Esophagus muscularis mucosa (tissue), 4 donors: ENCODE measurements at places on chromosomes 4 and X. TPM values are rescaled to one million over a fixed set of nuclear protein-coding genes. Genes with fewer than 3 reads are reported as not detected.

The TMEM150C gene
- 4.7 TPM for total RNA-seq

DNA sequence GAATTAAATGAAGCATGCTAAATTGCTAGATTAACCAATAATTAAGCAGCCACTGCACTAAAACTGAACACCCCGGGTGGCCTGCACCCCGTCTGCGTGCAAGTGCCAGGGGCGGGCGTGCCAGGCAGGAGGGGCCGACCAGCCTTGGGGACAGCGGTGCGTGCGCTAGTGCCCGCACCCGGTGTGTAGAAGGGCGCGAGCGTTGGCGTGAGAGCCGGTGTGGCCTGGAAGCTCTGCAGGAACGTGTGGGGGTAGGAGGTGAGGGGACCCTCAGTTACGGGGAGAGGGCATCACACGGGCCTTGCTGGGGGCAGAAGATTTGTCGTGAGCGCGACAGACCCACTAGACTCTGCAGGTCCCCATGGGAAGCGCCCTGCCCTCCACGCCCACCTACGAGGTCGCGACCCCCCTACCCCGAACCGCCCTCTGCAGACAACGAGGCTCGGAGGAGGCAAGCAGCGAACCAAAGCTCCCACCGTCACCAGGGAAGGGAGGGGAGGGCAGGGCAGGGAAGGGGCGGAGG lies 105.8 kb downstream of the FAM53A start:
- H3K27me3 ChIP-seq: no peaks in the 10 kb centered on the region
- no peaks in the 10 kb centered on the region for H3K36me3 ChIP-seq
- peak overlapping the region; percentile 61 for H3K4me3 ChIP-seq
- peaks cover 28% of the 10 kb centered on the region for H3K4me1 ChIP-seq
- H3K27ac ChIP-seq: no peak overlapping the region
- no peak for DNase-seq

The FAM114A1 gene
- 88.6 TPM for total RNA-seq

DNA sequence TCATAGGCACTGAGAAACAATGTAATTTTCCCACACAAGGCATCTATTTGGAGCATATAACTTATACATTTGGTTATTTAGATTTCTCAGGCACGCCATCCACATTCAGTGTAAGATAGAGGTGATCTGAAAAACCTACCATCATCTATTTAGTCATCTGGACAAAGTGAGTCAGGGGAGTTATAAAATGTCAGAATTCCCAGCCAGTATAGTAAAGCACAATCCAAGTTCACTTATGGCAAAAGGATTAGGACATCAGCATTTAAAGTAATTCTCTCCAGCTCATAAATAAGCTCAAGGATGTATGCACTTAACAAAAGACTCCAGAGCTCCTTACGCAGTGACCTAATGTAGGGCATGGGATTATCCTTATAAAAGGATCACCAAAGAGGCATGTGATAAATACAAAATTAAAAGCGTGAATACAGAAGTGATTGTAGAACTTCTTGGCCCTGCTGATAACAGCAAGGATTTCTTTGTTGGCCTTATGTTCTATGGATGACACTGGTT lies 65.3 kb upstream of the DCLK2 start:
- H3K4me1 ChIP-seq: peaks cover 26% of the 10 kb centered on the region
- no peak overlapping the region for H3K27ac ChIP-seq
- no peaks in the 10 kb centered on the region for H3K36me3 ChIP-seq
- no peak for DNase-seq

DNA sequence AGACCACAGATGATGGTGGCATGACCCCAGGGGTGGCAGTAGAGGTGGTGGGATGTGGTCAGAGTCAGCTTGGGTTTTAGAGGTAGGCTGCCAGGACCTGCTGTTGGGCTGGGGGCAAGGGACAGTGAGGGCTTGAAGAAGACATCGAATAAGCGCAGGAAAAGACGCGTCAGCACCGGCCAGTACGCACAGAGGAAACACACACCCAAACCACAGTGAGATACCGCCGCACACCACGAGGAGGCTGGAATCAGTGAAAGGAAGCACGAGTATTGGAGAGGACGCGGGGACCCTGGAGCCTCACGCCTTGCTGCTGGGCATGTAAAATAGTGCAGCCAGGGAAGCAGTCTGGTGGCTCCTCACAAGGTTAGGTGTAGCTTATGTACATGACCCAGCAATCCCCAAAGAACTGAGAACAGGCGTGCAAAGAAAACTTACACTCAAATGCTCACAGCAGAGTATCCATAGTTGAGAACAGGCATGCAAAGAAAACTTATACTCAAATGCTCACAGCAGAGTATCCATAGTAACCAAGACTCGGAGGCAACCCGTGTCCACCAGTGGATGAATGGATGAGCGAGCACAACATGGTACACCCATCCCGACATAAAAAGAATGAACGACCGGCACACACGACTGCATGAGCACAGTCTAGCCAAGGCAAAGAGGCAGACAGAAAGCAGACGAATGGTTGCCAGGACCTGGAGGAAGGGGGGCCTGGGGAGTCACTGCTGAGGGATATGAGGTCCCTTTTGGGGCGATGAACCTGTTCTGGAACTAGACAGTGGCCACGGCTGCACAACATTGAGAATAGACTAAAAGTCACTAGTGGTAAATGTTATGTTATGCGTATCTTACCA lies 13.3 kb downstream of the PDZD4 start:
- H3K36me3 ChIP-seq: no peaks in the 10 kb centered on the region
- no peak overlapping the region for H3K27ac ChIP-seq
- H3K4me3 ChIP-seq: no peak overlapping the region

DNA sequence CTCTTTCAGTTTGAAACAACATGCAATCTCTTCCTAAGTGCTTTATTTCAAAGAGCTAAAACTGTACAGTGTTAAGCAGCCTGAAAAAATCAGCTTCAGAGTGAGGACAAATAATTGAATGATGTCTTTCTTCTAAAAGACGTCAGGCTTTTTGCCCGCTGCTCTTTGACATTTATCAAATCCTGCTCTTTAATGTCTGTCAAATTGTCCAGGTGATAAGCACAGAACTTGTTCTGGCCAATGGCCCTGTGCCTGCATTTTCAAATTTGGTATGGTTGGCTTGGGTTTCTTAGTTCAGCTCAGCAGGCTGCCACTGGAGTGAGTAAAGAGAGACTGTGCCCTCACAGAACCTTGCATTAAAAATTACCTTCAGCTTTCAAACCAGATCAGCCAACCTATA lies 712.9 kb upstream of the LCORL start:
- H3K27me3 ChIP-seq: no peaks in the 10 kb centered on the region
- no peak overlapping the region for H3K27ac ChIP-seq
- DNase-seq: no peak
- peaks cover 5% of the 10 kb centered on the region for H3K4me1 ChIP-seq
- H3K36me3 ChIP-seq: no peaks in the 10 kb centered on the region

GRCh38 chr4:36081185-36081584 lies 163.1 kb downstream of the ARAP2 start:
- H3K27me3 ChIP-seq: no peaks in the 10 kb centered on the region
- H3K4me3 ChIP-seq: no peak overlapping the region
- H3K4me1 ChIP-seq: no peaks in the 10 kb centered on the region
- H3K36me3 ChIP-seq: peaks cover 7% of the 10 kb centered on the region
- H3K27ac ChIP-seq: no peak overlapping the region

- H3K4me3 ChIP-seq: no peak overlapping the region
- H3K4me1 ChIP-seq: no peaks in the 10 kb centered on the region
- H3K36me3 ChIP-seq: no peaks in the 10 kb centered on the region
- H3K27me3 ChIP-seq: no peaks in the 10 kb centered on the region
- DNase-seq: no peak
These were observed 755.1 kb upstream of the IGFBP7 start for GRCh38 chr4:57865264-57865663.

The TRPC5OS gene
- not detected for total RNA-seq

The TNIP3 gene
- not detected for total RNA-seq

- no peak overlapping the region for H3K4me3 ChIP-seq
- no peak overlapping the region for H3K27ac ChIP-seq
- peaks cover 66% of the 10 kb centered on the region for H3K36me3 ChIP-seq
- DNase-seq: peak; percentile 17
These were observed 68.5 kb downstream of the PHOX2B start for GRCh38 chr4:41679991-41680390.

DNA sequence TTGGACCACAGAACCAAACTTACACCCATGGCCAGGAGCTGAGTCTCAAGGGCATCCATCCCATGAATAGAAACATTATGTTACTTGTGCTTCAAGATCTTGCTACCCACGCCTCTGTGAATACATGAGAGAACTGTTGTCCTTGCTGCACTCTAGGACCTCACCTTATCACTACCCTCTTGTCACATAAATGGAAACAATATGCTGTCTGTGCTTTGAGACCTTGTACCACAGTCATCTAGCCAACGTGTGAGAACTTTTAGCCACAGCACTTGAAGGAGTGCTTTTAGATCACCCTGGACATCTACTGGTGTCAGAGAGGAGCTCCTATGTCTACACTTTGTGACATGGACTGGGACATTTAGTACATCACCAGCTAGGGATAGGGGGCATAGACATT lies 30.7 kb upstream of the HUWE1 start:
- H3K4me3 ChIP-seq: no peak overlapping the region
- H3K4me1 ChIP-seq: no peaks in the 10 kb centered on the region
- no peak for DNase-seq
- H3K27me3 ChIP-seq: no peaks in the 10 kb centered on the region

The FAM47A gene
- total RNA-seq: not detected

DNA sequence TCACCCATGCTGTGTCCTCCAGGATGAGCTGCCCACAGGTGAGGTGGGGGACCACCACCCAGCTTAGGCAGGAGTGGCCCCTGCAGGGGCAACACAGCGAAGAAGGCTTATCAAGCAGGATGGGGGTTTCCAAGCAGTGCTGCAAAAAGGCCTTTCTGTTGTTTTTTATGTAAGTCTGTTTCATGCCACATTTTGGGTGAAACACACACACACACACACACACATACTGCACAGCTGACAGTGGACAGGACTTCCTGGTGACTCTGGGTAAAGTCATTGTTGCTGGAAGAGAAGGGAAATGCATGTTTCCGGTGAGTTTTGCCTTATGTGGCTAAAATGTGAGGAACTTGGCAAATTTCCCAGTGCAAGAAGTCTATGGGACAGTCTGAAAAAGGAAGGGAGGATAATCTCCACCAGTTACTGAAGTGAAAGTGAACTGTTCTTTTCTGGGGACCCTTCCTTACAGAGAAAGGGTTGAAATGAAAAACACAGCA lies 119.2 kb downstream of the IRF2 start:
- peaks cover 16% of the 10 kb centered on the region for H3K4me1 ChIP-seq
- H3K27me3 ChIP-seq: no peaks in the 10 kb centered on the region
- no peaks in the 10 kb centered on the region for H3K36me3 ChIP-seq
- H3K4me3 ChIP-seq: no peak overlapping the region
- no peak for DNase-seq

The LRCH2 gene
- total RNA-seq: 15.9 TPM

- H3K4me1 ChIP-seq: no peaks in the 10 kb centered on the region
- DNase-seq: no peak
- no peak overlapping the region for H3K27ac ChIP-seq
- no peaks in the 10 kb centered on the region for H3K27me3 ChIP-seq
- no peak overlapping the region for H3K4me3 ChIP-seq
These were observed 36.9 kb upstream of the PUDP start for GRCh38 chrX:7184816-7185215.

The ARL9 gene
- 0.50 TPM for total RNA-seq

GRCh38 chrX:67610282-67610681 lies 66.5 kb downstream of the AR start:
- H3K27me3 ChIP-seq: no peaks in the 10 kb centered on the region
- H3K36me3 ChIP-seq: no peaks in the 10 kb centered on the region
- no peak overlapping the region for H3K4me3 ChIP-seq
- no peak for DNase-seq
- no peak overlapping the region for H3K27ac ChIP-seq

The HSD17B13 gene
- total RNA-seq: 0.45 TPM

The CTAG2 gene
- not detected for total RNA-seq

DNA sequence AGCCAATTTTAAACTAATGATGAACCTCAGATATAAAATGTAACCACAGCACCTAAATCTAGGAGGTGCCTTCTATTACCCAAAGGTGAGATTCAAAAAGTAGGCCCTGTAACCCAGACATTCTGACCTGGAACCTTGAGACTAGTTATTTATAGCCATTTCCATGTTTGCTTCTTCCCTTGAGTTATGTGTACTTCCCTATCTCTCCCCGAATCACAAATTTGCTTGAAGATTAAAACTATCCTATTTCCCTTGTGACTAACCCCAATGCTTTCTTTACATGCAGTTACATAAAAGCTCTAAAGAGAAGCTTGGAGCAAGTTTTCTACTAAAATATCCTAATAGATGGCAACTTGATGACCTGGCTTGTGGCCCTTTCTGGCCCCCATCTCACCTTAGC lies 32.6 kb upstream of the S100G start:
- H3K27me3 ChIP-seq: no peaks in the 10 kb centered on the region
- H3K36me3 ChIP-seq: peaks cover 8% of the 10 kb centered on the region
- no peak for DNase-seq
- no peak overlapping the region for H3K4me3 ChIP-seq
- H3K27ac ChIP-seq: no peak overlapping the region
- no peaks in the 10 kb centered on the region for H3K4me1 ChIP-seq
